NCI-H1092 treated with DMSO at 0.1 percent for 48 hours (cell line): ENCODE measurements at places on chromosomes 13 and 19.

DNA sequence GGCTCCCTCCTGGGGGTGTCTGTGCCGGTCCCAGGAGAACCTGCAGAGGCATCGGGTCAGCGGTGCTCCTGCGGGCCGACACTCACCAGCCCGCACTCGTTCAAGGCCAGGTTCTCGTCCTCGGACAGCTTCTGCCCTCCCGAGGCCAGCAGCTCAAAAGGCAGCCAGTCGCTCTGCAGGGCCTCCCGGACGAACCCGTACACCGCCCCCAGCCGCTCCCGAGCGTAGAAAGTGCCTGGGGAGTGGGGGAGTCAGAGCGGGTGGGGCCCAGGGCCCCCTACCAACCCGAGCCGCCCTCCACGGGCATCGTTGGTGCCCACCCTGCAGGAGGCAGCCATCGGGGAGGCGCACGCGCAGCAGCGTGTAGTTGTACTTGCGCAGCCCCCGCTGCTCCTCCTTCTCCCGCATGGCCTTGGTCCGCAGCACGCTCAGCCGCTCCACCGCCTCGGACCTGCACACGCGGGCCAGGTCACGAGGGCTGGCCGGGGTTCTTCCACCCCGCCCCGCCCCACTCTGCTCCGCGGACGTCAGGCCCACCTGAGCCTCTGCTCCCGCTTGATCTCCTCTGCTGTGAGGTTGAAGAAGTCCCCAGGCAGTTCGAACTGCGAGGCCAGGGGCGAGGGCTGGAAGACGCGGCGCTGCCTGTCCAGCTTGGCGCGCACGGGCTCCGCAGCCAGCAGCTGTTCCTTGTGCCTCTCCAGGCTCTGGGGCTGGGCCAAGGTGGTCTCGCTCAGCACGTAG, 11.5 kb downstream of the UBXN6 start:
- no peak for DNase-seq

- no peak for DNase-seq
Measured at GRCh38 chr19:15412832-15413231, 6.0 kb downstream of the AKAP8L start.

GRCh38 chr19:45677351-45678230, 9.6 kb downstream of the GIPR start:
- DNase-seq = peak; percentile 39

DNA sequence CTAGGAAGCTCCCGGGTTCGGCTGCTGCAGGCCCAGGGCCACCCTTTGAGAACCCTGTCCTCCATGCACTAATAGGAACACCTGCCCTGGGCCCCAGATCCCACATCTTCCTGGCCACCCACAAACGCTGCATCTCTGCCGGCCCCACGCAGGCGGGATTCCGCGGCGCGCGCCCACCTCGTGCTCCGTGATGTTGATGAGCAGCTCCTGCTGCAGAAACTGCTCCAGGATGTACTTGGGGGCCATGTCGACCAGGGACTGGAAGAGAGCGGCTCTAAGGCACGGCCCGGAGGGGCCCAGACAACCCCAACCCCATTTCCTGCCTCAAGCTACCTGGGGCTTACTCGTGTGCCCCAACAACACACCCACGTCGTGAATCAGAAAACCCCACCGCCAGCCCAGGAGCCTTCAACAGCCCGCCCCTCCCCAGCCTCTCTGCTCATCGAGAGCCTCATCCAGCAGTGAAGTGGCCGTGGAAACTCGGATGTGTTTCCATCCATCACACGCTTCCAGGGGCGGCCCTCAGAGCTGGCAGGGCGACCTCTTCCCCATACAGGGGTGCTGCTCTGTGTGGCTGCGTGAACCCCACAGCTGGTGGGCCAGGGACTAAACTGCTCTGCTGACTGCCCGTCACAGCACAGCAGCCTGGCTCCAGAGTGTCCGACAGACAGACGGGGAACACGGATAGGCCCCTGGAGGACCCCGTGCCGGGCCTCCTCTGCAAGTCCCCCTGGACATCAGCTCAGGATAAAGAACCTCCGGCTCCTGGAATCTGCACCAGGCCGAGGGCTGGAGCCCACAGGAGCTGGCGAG, 4.2 kb downstream of the POLR2E start:
- DNase-seq = no peak

DNA sequence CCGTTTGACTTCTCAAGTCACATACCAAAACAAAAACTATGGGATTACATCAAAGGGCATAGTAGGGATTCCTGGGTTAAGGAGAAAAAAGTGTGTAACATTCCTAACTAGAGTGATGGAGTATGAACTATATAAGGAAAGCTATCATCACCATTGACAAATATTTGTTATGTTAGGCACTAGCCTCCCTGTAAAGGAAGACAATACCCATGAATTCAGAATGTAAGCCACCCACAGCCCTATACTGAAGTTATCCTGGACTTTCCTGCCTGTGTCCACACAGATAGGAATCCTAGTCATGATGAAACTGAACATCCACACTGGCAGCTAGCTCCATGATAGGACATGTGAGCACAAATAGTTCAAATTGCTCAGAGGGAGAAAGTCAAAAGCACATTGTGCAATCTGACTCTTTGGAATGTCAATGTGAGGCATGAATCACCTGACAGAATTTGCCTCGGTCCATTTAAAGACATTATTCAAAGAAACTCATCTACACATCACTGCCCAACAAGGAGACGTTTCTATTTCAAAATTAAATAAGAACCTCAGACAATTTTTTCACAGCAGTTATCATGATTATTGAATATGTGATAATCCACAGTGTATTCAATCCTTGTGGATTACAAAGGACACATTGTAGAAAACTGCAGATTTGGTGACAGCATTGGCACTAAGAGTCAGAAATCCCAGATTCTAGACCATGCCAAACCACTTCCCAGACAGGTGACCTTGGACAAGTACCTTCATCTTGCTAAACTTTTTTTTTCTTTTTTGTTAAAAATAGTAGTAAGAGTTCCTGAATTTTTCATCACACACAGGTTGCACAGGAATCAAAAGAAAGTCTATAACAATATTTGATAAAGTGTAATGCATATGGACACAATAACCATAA, 529.3 kb downstream of the IRS2 start:
- no peak for DNase-seq

DNA sequence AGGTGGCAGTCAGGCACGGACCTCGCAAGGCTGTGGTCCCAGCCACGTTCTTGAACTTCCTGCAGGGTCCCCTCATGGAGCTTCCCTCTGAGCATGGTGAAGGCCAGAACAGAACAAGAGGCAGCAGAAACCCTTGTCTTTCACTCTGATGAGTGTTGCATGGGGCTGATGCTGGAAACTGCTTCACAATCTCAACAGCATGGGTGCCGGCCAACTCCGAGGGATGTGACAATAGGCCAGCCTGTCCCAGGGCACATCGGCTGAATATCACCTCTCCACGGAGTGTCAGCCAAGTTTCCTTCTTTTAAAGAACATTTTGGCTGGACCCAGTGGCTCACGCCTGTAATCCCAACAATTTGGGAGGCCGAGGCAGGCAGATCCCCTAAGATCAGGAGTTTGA, 173.9 kb downstream of the FOXO1 start:
- no peak for DNase-seq

DNA sequence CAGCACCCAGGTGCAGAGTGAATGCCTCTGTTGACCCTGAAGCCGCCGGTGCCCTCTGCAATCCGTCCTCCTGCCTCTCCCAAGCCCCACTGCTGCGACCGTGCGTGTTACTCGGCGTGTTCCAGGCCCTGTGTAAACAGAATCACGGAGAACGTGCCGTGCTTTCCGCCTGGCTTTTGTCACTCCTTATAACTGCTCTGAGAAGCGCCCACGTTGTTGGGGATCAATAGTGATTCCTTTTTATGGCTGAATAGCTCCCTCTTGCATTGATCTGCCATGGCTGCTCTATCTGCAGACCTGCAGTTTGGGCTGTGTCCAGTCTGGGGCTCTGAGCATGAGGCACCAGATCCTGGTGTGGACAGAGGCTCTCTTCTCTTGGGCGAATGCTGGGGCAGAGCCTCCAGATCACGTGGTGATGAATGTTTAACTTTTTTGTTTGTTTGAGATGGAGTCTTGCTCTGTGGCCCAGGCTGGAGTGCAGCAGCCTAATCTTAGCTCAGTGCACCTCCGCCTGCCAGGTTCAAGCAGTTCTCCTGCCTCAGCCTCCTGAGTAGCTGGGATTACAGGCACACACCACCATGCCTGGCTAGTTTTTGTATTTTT, 15.8 kb downstream of the ADPRHL1 start:
- DNase-seq = no peak

DNA sequence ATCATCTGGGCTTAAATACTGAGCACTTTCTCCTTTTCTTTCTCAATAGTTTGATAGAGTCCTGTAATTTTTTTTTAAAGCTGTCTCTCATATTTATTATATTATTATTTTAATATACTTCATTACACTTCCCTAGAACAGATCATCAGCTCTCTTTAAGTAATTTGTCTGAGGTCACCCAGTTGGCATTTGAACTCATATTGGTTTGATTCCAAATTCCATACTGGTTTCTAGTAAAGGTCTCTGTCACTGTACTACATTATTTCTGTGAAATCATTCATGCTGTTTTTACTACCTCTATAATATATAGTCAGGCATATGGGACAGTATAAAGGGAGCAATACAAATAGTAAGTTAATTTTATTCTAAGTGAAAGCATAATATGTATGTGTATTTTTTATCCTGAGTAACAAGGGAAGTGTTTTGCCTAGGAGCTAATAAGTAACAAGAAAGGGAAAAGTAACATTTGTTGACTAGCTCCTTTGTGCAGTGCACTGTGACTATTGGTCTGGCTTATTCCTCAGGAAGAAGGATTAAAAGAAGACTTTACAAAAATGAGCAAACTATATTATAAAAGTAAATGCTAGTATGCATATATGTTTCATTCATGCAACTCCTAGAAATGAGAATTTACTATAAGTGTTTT, 14.3 kb downstream of the LPAR6 start:
- no peak for DNase-seq

DNA sequence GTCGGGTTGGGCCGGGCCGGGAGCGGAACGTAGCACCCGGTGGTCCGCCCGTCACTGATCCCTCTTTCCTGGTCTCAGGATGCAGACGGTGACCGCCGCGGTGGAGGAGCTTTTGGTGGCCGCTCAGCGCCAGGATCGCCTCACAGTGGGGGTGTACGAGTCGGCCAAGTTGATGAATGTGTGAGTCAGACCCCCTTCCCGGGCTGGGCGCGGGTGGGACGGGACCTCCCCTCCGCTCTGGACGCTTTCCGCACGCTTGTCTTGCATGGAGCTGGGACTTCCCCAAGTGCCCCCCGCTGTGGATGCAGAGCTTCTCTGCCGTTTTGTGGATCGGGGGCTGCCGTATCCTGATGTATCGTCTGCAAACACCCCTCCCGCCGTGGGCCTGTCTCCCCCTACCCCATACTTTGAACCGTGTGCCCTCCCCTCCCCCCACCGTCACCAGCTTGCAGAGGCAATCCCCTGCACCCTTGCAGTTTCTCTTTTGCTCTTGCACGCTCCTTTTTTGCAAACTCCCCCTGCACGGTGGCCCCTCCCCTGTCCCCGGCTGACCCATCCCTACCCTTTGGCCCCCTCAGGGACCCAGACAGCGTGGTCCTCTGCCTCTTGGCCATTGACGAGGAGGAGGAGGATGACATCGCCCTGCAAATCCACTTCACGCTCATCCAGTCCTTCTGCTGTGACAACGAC, 669 bp downstream of the GADD45B start:
- DNase-seq = peak; percentile 44

DNA sequence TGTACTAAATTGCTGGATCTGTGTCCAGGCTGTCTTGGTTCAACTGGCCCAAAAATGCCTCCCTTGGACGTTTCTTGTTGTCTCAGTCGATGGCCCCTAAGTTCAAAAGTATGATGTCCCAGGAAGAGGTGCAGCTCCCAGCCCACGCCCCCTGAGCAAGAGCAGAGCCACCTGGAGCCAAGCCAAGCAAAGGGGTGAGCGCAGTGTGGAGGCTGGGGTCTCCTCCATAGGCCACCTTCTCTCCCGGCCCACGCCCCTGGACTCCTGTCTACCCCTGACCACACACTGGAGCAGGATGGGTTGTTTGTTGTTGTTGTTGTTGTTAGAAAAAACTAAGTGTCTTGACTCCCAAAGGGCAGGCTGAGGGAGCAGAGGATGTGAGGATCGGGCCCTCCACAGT, 26.0 kb upstream of the NPAS1 start:
- no peak for DNase-seq

DNA sequence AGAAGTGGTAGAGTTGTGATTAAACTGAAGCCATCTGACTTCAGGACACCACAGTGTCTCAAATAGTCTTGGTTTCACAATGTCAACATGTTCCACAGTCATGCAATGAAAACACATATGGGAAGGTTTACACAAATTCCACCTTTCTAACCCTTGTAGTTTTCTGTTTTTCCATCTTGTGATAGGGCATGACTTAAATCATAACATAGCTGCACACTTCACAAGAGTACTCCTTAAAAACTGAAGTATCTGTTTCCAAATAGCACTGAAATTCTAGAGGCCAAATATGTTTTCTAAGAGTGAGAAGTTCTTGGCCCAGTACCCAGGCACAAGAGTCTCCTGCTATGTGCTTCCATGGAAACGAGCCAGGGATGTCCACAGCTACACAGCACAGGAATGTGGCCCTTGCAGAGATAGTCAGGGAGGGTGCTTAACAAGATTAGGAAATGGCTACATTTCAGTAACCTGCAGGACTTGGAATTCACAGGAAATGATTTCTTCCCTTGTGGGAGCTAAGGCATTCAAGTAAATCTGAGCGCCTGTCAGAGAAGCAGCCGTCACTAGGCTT, 269.1 kb downstream of the NDFIP2 start:
- DNase-seq = no peak

GRCh38 chr13:64293923-64294322, 2878.3 kb upstream of the PCDH20 start:
- DNase-seq = no peak

GRCh38 chr13:48892053-48892687, 83.5 kb upstream of the FNDC3A start:
- DNase-seq = no peak

DNA sequence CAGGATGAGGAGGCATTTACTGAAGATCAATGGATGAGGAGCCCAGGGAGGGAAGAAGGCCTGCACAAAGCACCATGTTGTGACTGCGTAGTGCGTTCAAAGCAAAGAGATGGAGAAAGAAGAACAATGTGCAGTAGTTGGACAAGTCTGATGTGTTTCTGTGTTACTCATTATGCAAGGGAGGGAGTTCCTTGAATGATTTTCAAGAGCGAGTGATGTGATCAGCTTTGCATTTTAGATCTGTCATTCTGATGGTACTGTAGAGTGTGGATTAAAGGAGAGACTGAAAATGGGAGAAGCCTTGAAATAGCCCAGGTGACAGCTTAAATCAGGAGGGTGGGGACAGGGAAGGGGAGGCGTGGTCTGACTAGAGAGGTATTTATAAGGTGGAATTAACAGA, 9.5 kb downstream of the MYO16 start:
- no peak for DNase-seq

- no peak for DNase-seq
Measured at GRCh38 chr19:50432221-50433028, at the start of gene MYBPC2. TSS of gene MYBPC2 (plus strand) at chr19:50432892. CDS start at chr19:50432954, 62 bp downstream.

DNA sequence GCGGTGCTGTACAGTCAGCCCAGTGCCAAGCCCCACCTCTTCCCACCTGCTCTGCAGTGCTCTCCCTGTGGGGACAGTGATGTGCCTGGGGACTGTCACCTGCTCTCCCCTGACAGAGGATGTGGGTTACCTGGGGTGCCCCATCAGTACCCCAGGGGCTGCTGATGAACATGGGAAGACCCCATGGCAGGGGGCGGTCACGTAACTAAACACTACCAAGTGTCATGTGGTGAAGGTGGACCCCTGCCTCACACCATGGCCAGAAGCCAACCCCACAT, 12.7 kb downstream of the KDM4B start:
- DNase-seq = no peak
